ENCODE measurements at places on chromosomes 2 and 18.

GRCh38 chr2:143258126-143258892 is 129.1 kb downstream of the ARHGAP15 start:
- DNase-seq: no peak

DNA sequence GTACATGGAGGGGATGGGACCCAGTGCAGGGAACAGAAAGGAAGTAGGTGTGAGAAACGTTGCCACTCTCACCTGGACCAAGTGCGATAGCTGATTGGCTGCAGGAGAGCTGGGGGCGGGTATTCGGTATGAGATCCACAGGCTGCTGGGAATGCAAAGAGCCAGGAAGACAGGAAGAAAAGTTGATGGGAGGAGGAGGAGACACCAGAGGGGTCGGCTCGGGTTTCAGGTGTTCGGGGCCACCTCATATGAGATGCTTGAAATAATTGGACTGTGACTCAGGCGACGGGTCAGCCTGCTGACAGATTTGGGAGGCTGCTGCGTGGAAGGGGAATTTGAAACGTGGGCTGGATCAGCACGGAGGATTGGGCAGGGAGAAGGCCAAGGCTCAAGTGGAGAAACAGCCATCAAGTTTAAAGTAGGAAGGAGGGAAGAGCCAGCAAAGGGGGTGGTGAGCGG is 65.1 kb downstream of the MRPS9 start:
- no peak for DNase-seq

DNA sequence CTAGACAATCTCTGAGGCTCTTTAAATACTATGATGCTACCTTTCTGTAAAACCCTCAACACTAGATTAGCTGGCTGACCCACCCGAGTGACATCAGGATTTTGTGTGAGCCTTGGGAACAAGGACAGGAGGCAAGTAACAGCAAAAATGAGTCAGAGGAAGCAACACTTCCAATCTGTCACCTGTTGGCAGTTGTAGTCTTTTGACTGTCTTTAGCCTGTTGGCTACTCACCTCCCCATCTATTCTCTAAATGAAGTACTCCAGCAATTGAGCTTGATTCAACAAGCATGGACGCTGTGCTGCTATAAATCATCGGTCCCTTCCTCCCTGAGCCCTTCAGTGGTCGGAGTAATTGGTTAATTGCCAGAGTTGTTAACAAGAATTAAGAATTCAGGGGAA is 898.7 kb downstream of the BCL11A start:
- DNase-seq: no peak

DNA sequence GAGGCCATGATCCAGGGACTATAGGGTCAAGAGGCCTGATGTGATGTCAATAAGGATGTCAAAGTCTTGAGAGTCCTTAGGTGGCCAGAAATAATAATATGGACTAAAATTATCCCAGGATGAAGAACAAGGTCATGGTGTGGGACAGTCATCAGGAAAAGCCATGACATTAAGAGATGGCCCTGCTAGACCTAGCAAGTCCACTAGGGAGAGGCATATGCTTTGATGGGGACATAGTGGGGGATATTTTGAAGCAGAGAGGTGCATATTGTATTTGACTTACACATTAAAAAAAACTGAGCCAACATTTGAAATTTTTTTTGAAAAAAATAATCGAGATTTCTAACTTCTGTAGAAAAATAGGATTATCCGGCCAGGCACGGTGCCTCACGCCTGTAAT is 53.3 kb upstream of the CXCR4 start:
- DNase-seq: no peak

DNA sequence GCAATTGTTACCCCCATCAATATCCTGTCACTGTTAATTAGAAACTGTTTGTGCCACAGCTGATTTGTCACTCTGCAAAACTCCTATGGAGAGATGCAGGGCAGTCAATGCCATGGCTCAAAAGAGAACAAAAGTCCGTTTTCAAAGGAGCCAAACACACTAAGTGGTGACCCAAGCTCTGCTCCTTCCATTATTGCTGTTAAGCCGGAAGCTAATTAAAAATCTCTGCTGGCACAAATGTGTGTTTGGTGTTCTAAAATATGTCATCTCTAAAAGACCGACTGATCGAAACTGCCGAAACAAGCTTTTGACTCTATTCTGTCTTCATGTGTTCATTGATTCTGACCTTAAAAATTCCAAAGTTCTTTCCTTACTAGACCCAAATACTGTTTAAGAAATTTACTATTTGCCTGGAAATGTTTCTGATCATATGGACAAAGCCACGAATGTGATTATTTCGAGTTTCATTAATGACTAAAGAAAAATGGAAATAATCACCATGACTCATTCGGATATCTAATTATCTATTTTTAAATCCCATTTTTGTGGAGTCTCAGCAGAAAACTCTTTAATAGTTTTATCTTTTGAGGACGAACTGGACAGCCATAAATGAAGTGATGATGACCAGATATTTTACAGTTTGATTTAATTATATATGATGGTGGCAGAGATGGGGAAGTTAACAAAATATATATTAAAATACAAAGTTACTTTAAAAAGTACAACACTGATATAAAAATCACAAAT is 287.6 kb downstream of the SOCS6 start:
- DNase-seq: no peak

Measured in ureter (tissue), 1 donor.